MG63 (cell line): ENCODE measurements at places on chromosomes 1 and 21.

- no peak for DNase-seq
Observed at GRCh38 chr1:247175458-247175857, 3.6 kb upstream of the ZNF124 start.

DNA sequence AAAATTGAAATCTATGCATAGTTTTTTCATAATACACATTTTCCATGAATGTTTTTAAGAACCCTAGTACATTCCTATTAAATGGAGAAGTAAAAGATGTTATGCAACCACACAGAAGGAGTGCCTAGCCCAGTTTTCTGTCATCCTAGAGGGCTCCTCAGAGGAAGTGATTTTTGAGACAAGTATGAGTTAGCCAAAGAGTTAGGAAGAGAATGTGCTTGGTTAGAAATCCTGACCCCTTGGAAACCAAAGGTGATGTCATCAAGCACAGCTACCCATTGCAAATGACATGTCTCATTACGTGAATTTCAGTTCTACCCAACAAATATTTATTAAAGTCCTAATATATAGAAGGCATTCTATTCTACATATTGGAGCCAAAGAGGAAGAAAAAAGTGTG is 88.9 kb upstream of the TNFSF4 start:
- no peak for DNase-seq

DNA sequence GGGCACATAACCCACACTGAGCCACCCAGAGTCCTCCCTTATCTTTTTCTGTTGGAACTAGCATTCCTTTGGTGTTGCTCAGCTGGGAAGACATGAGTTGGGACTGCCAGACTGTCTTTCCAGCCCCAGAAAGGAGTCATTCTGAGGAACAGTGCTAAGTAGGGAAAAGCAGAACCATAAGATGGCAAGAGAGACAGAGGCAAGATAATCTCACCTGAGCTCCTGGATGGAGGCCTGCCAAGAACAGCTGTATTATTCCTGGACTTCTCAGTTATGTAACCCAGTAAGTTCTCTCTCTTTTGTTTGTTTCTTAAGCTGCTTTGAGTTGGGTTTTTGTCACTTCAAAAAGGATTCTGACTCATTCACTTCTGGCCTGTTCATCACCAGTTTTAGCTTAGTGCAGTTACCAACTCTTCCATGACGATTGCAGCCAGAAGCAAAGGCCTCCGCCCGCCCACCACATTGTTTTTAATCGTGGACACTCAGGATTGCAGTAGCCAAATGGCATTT is 134.4 kb downstream of the OMA1 start:
- peak; percentile 38 for DNase-seq

GRCh38 chr1:63943393-63943792 is 169.6 kb downstream of the ROR1 start:
- no peak for DNase-seq

GRCh38 chr1:60583696-60584095 is 498.7 kb upstream of the NFIA start:
- DNase-seq = no peak

DNA sequence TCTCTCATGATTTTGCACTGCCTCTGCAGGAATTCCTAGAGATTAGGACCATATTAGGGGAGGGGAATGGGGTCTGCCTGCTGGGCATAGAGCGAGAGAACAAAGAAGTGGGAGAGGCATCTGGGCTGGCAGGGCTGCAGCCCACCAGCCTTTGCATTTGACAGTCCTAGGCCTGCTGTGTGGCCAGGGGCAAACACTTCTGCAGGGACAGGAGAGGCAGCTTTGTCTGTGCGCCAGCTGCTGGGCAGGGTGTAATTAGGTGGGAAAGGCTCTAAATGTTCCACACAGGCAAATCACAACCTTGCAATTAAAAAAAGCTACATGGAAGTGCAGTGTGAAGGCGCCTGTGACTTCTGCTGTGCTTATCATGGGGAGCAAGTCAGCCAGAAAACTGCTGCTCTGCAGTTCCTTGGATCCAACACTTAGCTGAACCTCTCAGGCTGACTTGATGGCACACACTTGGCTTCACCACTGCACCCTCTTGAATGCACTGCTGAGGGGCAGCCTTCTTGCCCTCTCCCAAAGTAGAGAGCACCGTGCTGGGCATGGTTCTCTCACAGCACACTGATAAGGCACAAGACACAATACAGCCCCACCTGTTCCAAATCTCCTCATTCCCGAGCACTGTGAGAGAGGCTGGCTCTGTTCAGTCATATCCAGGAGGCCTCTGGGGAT is 73.6 kb upstream of the TLR5 start:
- no peak for DNase-seq

- DNase-seq = peak; percentile 7
Observed at GRCh38 chr1:61674221-61674620, 50.7 kb downstream of the TM2D1 start.

- no peak for DNase-seq
Observed at GRCh38 chr1:147760481-147761260, at the start of gene GJA5. GJA5 (minus strand) TSS chr1:147760602; CDS start chr1:147759238, 1,364 bp downstream.

DNA sequence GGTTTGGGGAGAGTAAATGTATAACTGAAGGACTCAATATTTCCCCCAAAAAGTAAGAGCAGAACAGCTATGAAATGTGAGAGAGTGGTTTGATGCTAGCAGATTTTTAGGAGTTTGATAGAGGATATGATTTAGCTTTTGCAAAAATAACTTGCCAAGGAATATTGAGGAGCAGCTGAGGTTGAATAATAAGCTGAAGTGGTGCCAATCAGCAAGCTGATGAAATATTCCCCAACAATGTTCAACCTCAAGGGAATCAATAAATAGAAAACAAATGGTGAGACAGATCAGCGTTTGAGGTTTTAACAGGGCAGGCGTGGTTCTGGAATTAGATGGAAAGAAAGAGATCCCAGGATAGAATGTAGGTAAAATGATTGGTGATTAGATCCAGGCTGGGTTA is 413.4 kb upstream of the ADAMTS5 start:
- DNase-seq = no peak

GRCh38 chr1:8825985-8826481 is 8.6 kb upstream of the RERE start:
- peak; percentile 94 for DNase-seq

- DNase-seq = no peak
Observed at GRCh38 chr1:231544943-231545592, 16.6 kb downstream of the TSNAX start.

GRCh38 chr1:150514260-150514659 is 1.3 kb upstream of the FALEC start:
- no peak for DNase-seq

GRCh38 chr1:186144505-186144904 is 230.5 kb downstream of the TPR start:
- no peak for DNase-seq

GRCh38 chr21:31558962-31559367 is 100.5 kb upstream of the SOD1 start:
- peak; percentile 95 for DNase-seq

- no peak for DNase-seq
Observed at GRCh38 chr1:67978890-67979516, 71.4 kb downstream of the DIRAS3 start.

DNA sequence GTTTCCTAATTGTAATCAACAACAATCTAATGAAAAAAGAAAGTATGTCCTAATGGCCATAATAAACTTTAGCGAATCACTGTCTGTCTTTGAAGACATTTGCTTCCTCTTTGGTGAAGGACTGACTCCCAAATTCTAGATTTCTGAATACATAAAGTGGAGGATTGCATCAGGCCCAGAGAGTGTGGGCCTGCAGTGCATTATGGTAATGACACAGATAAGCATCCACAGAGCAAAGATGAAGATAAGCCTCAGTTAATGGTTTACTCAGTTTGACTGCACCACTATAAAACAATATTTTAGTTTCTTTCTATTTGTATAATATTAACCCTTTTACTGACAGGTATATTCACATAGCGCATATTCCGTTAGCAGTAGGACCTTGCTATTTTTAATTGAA is 365.5 kb downstream of the KCTD3 start:
- no peak for DNase-seq
